ENCODE measurements at places on chromosomes 7 and 10.

DNA sequence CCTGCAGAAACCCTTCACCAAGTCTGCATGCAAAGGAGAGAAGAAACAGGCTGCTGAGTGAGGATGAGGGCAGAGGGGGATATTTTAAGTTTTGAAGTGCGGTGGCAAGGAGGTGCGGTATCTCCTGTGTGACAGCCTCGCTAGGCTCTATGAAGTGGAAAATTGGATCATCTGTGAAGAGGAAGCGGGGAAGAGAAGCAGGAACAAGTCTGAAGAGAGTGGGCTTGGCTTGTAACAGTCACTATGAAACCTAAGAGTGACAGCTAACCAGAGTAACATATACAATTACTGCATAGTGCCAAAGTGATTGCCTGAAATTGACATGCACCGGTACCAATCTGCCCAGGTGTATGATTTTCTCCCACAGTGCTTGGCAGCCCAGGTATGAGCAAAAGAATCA, 287.5 kb upstream of the KLF14 start:
- no peak for DNase-seq

- no peak for DNase-seq
These were observed 85.2 kb upstream of the PIK3CG start for GRCh38 chr7:106779877-106780276.

DNA sequence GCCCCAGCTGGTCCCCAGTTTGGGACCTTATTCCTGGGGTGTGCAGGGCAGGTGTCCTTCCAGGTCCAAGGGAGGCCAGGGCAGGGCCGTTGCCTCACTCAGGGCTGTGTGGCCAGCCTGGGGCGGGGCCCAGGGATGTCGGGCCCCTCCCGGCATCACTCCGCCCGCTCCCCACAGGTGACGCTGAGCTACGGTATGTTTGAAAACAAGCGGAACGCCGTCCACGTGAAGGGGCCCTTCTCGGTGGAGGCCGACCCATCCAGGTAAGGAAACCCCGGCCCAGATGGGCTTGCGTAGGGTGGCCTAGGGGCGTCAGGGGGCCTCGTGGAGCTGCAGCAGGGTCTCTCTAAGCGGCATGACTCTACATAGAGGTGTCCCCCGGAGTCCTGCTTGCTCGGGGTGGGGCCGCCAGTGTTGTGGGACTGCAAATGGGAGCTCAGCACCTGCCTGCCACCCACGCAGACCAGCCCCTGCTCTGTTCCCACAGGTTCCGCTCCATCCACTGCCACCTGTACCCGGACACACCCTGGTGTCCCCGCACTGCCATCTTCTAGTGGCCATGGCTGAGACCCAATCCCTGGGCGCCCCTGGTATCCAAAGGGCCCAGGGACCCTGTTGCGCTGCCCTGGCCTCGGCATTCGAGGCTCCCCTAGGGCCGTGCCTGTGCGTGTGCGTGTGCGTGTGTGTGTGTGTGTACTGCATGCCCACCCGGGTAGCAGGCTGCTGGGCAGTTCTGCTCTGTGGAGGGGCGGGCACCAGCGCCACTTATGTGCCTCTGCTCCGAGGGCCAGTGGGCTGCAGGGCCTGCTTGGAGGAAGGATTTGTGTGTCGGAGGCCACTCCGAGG, 7.3 kb downstream of the LFNG start:
- DNase-seq = no peak

GRCh38 chr7:119578116-119578515, 694.9 kb upstream of the KCND2 start:
- DNase-seq = no peak

DNA sequence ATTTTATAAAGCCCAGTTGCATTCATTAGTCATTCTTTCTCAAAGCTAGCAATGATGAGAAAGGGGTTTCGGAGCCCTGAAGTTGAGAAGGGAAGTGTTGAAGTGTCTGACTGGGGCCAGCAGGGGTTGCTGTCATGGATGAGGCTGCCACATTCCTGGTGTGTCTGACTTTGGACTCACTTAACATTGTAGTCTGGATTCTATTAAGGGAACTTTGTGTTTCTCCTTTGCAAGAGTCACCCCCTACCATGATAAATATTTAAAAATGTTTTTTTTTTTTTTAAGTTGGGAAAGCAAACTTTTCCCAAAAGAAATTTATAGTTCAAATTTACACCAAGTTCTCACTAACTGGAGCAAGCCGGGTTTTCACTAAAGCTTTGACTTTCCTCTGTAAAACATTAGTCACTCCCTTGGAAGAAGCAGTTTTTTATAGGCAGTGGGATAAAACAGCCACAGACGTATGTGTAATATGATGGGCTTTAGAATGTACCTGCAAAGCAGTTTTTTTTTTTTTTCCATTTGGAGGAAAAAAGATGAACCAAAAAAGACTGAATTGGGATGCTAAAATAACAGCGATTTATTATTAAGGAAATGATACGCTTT, 243.6 kb downstream of the TWIST1 start:
- peak; percentile 61 for DNase-seq

Measured in fibroblast of skin of left quadriceps (primary cell).